ENCODE measurements at places on chromosomes 5 and 9.

- no peak for DNase-seq
These were observed 9.6 kb upstream of the DMRT3 start for GRCh38 chr9:966870-967269.

DNA sequence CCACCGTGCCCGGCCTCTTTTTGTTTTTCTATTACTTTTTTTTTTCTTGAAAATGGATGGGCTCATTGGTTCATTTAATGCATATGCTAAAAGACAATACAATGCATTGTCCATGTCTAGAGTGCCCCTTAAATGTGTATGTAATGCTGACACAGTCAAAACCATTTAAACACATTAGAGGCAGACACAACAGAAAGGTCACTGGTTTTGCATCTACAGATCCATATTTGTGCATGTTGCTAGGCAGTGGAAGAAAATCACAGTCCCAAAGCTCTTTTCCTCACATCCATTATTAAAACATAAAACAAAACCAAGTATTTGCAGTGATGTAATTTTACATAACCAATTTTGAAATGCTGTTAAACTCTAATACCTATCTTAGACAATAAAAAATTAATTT, 389.0 kb downstream of the TAF11L14 start:
- no peak for DNase-seq

- DNase-seq: no peak
These were observed 6.9 kb downstream of the SHROOM1 start for GRCh38 chr5:132823481-132824050.

- DNase-seq: no peak
These were observed 37.2 kb upstream of the OTULIN start for GRCh38 chr5:14627270-14627669.

DNA sequence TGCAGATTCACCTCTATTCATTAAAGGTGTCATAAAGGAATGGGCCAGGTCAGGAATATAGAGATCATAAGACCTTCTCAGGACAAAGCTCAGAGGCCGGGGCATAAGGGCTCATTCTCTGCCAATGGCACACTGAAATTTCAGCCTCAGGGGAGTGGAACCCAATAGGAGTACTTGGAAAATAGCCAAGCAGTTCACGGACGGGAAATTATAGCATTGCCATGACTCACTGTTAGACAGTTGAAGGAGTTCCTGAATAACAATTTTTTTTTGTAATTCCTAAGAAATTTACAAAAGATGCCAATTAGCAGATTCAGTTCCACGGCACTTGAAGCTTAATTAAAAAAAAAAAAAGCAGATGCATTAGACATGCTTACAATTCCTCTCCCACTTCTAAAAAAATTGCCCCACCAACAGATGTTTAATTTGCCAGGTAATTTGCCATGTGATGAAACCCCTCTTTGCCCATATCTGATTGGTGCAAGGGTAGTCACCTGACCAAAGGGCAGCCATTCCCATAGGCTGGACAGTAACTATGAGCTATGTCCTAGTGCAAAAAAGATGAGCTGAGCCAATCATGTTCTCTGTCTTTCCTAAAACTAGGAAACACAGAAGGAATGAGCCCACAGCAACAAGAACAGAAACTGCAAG, 58.6 kb downstream of the PTCD2 start:
- DNase-seq: peak; percentile 95

- DNase-seq: no peak
These were observed 86.9 kb downstream of the UGCG start for GRCh38 chr9:111983484-111983908.

DNA sequence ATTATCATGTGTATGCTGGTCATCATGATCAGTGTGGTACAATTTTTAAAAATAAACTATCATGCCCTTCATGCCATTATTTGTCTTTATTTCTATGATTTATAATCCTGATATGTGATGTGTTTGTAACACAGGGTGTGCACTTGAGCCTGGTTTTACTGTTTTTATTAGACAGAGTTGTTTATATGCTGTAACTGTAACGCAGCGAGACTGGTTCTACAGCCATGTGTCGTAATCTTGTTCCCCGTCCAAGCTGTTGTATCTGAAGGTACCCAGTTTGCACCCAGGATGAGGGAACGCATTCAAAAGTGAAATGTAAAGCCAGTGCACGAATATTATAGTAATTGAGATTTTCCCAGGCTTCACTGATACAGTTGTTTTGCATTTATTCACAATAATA, 28.2 kb downstream of the SNX18 start:
- DNase-seq: no peak

DNA sequence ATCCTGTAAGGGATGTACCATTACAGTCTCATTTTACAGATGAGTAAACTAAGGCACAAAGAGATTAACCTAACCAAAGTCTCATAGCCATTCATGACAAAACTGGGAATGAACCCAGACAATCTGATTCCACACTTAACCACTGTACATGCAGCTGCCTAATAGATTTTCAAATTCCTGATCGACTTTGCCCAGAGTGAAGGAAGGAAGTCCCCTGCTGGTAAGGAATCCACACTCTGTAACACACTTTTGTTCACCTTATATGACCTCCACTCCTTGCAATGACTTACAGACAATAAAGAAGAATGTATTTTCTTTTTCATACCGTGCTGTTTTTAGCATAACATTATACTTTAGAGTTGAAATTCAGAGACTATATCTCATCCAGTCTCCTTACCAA, 31.3 kb upstream of the PLPP6 start:
- no peak for DNase-seq

DNA sequence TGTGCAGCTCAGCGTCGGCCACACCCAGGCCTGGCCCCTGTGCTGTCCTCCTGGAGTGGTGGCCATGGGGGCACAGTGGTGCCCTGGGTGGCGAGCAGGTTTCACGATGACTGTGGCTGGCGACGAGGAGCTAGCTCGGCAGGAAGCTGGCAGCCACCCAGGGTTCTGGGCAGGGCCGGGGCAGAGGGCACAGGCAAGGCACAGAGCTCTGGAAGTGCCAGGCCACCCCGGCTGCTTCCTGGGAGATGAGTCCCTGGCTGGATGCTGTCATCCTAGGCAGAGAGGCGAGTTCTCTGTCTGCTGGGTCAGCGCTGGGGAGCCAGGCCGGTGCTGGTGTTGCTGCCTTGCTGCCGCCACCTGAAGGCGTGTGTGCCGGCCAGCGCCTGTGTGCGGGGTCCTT, 51.7 kb downstream of the RXRA start:
- DNase-seq: no peak

- no peak for DNase-seq
These were observed 292.7 kb upstream of the NREP start for GRCh38 chr5:112049738-112050137.

- DNase-seq: no peak
These were observed 33.4 kb downstream of the C9orf85 start for GRCh38 chr9:71944754-71945375.

GRCh38 chr5:115470921-115471320, 73.7 kb downstream of the FEM1C start:
- DNase-seq: no peak

DNA sequence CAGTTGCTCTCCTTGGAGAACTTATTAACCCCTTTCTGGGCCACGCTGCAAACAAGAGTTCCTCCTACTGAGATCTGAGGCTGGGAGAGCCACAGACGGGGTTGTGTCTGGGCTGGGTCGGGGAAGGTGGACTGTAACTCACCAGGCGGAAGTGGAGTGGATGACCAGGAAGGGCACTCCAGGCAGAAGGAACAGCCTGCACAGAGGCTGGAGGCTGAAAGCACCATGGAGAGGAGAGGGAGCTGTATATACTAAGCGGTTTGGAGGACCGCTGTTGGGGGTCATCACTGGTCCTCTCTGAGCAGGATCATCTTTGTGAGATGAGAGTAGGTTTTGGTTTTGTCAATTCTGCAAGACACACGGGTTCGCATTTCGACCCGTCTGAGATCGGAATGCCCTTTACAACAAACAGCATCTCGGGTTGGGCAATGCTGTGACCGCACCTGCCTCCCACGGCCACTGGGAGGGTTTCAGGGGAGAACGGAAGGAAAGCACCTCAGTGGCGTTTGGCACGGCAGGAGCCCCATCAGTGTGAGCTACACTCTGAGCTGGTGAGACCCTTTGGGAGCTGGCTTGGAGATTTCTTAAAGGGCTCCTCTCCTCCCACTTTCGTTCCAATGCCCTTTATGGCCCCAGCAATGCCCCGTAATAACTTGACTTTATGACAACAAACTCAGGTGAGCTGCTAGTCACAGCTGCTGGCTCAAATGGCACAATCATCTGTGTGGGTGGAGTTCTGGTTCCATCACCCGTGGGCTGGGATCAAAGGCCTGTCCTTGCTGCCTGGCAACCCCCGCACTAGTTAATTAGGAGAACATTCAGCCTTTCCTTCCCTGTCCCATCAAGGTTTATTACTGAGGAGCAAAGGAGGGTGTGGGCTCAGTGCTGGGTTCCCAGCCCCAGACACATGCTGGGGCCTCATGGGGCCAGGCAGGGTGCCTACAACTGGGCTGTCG, 18.7 kb upstream of the NEURL1B start:
- no peak for DNase-seq

DNA sequence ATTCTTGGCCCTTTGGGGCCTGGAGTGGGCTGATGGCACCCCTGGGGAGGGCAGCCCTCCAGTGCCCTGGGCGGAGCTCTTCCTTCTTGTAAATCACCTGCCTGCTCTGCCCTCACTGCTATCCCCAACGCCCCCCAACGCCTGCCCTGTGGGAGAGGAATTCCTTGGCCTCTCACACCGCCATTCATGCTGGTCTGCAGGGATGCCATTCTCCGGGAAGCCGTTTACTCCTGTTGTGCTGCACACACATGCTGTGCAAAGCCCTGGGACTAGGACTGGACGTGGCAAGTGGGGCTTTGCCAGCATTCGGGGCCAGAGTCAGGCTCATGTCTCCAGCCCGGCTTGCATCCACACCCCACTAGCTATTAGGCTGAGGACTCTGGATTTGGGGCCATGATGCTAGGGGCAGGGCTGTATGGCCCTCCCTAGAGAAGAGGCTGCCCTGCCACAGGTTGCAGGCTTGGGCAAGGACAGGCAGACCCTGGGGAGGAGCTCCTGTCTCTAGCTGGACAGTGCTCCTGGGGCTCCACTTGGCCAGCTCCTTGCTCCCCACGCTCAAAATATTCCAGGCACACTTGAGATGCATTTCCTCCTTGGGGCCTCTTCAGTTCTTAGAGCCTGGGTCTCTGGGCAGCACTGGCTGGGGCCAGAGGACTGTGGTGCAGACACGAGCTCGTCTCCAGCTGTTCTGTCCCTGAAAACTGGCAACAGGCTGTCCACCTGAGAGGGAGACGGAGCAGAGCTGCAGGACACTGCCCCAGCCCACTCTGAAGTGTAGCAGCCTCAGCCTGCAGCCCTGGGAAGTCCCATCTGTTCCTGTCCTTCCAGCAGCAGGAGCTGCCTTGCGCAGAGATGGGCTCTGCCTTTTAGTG, 226.9 kb downstream of the CACNA1B start:
- DNase-seq: no peak

DNA sequence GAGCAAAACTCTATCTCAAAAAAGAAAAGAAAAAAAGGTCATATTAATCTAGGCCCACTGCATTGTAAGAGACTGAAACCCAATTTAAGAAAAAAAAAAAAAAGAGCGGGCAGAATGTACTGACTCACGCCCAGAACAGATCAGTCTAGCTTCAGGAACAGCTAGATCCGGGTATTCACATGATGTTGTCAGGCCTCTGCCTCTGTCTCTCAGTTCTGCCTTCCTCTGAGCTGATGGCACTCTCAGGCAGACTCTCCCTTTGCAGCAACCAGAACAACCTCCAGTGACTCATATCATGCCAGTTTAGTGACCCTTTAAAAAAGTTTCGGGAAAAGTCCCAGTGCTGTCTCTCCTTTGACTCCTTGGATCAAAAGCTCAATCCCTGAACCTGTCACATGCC, 53.0 kb downstream of the NEURL1B start:
- no peak for DNase-seq

DNA sequence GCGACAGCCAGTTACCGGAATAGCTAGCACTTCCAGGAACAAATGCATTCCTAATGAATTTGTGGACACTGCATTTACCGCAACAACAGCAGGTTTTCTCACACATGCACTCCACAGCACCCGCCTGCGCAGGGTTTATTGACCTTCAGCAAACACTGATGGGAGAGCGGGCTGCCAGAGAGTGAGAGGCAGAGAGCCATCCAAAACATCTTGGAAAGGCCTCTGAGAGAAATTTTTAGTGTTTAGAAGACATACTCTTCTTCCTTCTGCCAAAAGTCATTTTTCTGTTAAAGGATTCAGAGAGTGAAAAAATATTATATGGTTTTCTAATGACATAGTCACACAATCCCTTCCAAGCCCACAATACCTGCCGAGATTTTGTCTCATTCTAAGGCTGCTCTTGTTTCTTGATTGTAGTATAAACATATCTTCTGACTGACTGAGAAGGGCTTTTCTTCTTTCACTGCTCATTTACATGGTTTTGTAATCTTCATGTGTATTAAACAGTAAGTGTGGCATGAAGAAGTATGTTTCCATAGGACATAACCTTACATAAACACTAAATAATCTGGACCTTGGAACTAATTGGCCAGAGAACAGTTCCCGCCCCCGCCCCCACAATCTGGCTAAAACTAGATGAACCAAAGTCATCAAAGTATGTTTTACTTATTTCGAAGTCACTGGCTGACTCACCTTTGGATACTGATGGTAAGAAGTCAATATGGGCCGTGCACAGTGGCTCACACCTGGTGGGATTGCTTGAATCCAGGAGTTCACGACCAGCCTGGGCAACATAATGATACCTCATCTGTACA, 432.5 kb upstream of the MEF2C start:
- peak; percentile 5 for DNase-seq

GRCh38 chr5:67038817-67039603, 157.6 kb downstream of the CD180 start:
- DNase-seq: peak; percentile 69

DNA sequence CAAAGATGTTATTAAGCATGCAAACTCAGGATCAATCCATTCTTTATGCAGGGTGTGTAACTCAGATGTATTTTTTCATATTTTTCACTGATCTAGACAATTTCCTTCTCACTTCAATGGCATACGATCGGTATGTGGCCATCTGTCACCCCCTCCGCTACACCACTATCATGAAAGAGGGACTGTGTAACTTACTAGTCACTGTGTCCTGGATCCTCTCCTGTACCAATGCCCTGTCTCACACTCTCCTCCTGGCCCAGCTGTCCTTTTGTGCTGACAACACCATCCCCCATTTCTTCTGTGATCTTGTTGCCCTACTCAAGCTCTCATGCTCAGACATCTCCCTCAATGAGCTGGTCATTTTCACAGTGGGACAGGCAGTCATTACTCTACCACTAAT, 435 bp downstream of the OR1J4 start:
- no peak for DNase-seq

GRCh38 chr5:74665273-74665672, 19.8 kb upstream of the HEXB start:
- DNase-seq: peak; percentile 58
